ENCODE measurements at places on chromosomes 5 and 9.

- no peak for DNase-seq
These were observed 2.0 kb downstream of the TNC start for GRCh38 chr9:115115924-115116323.

DNA sequence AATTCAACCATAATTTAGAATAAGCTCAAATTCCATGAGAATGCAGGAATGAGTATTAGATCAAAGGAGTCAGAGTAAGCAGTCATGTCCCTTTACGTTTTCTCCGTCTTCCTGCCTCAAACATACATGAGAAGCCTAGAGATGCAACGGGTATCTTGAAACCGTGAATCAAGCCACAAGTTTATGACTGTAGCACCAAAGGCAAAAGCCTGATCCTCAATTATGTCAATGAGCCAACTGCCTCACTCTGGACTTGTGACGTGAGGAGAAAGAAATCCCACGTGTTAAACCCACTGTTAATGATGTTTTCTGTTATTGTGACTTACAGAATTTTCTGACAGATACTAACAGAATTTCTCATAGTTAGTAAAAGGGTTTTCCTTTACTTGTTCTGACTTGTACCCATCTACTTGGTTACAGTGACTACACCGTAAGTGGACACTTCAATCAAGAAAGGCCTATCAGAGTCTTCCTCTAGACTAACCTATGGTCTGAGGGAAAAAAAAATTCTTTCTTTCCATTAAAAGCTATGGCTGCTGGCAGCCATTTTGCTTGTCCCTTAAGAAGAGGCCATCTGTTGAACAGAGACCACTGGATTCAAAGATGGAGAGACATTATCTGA lies 35.3 kb upstream of the HK3 start:
- no peak for DNase-seq

- peak; percentile 93 for DNase-seq
These were observed 157.8 kb downstream of the RGS3 start for GRCh38 chr9:113621309-113621791.

DNA sequence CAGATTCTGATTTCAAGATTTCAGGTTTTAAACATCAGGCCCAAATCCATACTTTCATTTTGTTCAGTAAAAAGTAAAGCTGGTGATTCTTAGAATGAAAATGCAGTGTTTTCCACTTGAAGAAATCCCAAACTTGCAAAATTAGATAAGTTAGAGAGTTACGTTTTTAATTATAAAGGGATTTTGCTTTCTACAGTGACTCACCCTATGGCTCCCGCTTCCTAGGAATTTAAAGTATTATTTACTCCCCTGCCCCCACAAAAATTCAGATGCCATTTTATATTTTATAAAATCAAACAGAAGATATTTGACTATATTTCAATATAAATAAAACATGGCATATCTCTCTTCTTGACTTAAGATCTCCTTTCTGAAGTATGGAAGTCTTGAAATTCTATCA lies 402.9 kb downstream of the ZSWIM6 start:
- DNase-seq, result no peak

- no peak for DNase-seq
These were observed 240.6 kb upstream of the MAP3K1 start for GRCh38 chr5:56574778-56575177.

- DNase-seq, result no peak
These were observed 252.0 kb upstream of the GAS1 start for GRCh38 chr9:87199278-87199677.

GRCh38 chr5:89011778-89012711 lies 129.1 kb upstream of the MEF2C start:
- no peak for DNase-seq

- no peak for DNase-seq
These were observed 56.2 kb downstream of the UBE2QL1 start for GRCh38 chr5:6504677-6505415.

- DNase-seq, result no peak
These were observed 313.0 kb upstream of the CDH6 start for GRCh38 chr5:30880514-30880913.

- no peak for DNase-seq
These were observed 188.2 kb downstream of the CRB2 start for GRCh38 chr9:123544007-123544827.

DNA sequence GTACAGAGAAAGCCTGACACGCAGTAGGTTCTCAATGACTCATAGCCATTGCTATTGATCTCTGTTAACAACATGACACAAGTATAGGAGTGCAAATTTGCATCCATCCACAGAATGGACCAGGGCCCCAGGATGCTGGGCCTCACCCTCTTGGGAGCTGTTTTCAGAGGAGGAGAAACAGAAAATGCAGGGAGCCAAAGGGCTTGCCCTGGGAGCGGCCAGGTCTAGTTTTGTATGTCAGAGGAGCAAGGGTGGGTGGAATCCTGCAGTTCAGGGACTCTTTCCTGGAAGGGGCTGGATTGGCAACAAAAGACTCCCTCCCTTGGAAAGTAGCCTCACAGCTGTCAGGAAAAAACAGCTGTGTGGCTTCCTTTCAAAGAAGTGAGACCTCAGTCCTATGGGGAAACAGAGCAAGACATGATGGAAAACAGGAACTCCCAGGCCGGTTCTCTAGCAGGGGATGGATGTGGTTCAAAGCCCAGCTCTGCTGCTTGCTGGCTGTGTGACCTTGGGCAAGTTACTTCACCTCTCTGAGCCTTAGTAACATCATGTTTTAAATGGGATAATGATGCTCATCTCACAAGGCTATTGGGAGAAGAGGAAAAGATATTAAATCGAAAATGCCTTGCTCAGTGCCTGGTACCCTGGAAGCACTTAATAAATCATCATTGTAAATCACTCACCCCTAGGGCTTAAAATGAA lies 50.5 kb upstream of the SH3PXD2B start:
- DNase-seq, result peak; percentile 83

DNA sequence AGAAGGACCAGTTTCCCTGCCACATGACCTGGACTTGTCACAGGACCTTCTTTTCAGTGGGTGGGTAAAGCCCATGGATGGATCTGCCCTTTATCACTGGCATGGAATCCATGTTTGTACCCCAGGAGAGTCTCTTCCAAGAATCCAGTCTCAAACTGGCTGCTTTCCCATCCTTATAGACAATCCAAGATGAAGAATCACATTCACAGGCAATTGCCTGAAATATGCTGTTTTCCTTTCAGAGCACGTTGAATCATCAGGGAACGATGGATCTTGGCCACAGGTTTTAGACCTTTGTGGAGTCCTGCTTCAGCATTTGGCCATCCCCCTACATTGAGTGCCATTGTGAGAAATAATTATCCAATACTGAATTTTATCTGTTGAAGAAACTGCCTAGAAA lies 319.8 kb downstream of the ASTN2 start:
- no peak for DNase-seq

DNA sequence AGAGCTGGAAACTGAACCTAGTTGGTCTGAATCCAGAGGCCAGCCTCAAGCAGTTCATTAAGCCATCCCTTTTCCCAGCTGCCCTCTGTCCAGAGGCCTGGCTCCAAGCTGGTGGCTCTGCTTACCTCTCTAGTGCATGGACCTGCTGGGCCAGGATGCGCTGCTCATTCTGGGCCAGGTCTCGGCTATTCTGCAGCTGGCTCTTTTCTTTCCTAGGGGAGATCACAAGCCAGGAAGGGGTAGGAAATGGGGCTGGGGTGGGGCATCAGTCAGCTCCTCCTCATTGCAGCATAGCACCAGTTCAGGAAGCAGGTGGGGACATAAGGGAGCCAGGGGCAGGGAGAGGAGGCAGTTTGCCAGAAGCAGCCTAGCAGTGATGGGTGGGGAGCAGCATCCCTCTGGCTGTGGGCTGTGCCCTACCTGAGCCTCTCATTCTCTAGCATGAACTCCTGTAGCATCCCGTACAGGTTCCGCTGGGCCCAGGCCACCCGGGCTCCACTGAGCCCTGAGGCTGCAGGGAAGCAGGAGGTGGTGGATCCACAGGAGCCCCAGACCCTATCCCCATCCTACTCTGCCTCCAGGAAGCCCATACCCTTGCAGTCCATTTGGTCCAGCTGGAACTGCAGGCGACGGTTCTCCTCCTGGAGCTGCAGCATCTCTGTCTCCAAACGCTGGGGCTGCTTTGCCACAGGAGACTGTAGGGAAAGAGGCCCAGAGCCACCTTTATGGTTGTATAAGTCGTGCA lies 5.2 kb downstream of the KIF12 start:
- DNase-seq, result peak; percentile 81

GRCh38 chr9:98961513-98962180 lies 17.9 kb downstream of the COL15A1 start:
- DNase-seq, result no peak

DNA sequence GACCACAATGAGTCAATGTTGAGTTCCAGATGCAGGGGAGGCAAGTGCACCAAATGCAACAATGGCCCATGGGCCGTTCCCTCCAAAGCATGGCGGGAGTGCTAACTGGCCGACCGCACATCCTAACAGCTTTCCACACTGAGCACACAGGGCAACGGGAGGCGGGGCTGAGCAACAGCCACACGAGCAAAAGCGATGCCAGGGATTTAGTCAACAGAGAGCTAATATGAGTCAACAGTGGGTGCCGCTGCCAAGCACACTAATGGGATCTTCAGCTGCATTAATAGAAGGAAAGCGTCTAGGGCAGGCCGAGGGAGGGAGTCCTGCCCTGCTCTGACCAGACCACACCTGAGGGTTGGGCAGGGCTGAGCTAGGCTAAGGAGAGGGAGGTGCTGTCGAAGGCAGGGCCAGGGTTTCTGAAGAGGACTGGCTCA lies 4.6 kb downstream of the EPB41L4B start:
- DNase-seq, result no peak
